ENCODE measurements at places on chromosomes 7 and 10. TPM values are rescaled to one million over a fixed set of nuclear protein-coding genes. Genes with fewer than 3 reads are reported as not detected.

GRCh38 chr10:124003070-124003419, 90.4 kb downstream of the CHST15 start:
- DNase-seq = peak; percentile 13

Gene GRM3
- total RNA-seq = not detected

- DNase-seq = no peak
Observed at GRCh38 chr7:140260352-140261104, 83.7 kb upstream of the KDM7A start.

Gene HTR7
- total RNA-seq = 1.8 TPM

DNA sequence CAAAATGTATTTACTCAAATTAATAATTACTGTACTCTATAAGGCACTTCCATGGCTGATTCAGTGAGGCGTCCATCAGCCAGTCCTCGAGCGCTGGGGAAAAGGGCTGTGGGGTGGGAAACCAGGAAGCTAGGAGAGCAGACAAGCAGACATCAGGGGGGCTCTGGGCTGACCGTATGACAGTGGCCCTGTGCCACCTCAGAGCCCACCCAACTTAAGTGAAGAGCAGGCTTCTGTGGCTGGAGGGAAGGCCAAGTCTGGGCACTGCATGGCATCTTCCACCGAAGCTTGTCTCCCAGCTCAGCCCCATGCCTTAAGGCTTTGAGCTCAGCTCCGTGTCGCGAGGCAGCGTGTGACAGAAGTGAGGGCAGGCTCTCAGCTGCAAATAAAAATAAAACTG, 464.5 kb upstream of the ZMIZ1 start:
- no peak for DNase-seq

- DNase-seq = no peak
Observed at GRCh38 chr10:84511709-84512285, 183.4 kb downstream of the CCSER2 start.

Gene SUN3
- not detected for total RNA-seq

Gene HOXA4
- 2.0 TPM for total RNA-seq

- no peak for DNase-seq
Observed at GRCh38 chr10:89454561-89455347, 40.4 kb downstream of the IFIT5 start.

DNA sequence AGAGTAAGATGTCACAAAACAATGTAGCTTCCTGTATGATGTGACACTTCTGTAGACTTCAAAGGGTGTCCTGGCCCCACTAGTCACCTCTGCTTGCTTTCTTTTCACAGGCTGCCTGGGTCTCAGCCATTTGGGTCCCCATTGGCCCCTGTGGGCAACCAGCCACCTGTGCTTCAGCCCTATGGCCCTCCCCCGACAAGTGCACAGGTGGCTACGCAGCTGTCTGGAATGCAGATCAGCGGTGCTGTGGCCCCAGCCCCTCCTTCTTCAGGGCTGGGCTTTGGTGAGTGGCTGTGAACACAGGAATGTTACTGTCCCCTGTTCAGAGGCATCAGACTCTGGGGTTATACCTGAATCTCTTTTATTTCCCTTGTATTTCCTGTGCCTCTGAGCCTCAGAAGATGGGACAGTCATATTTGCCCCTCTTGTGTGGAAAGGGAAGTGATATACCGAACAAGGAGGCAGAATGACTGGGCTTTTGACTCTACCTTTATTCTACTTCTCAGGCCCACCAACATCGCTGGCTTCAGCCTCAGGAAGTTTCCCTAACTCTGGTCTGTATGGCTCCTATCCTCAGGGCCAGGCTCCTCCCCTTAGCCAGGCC, 15.4 kb downstream of the SEC24C start:
- no peak for DNase-seq

- DNase-seq = no peak
Observed at GRCh38 chr7:36507475-36508440, 118.1 kb downstream of the ANLN start.

Gene OR2A25
- not detected for total RNA-seq

Gene SEMA3E
- total RNA-seq = 4.3 TPM

- no peak for DNase-seq
Observed at GRCh38 chr10:96843823-96844222, 11.7 kb downstream of the LCOR start.

- DNase-seq = no peak
Observed at GRCh38 chr10:13894412-13895093, 307.8 kb downstream of the PRPF18 start.

Gene FAM25G
- total RNA-seq = not detected

GRCh38 chr10:91589015-91589657, 43.7 kb downstream of the PPP1R3C start:
- DNase-seq = no peak

- DNase-seq = no peak
Observed at GRCh38 chr7:138853448-138853847, 55.5 kb upstream of the ATP6V0A4 start.

DNA sequence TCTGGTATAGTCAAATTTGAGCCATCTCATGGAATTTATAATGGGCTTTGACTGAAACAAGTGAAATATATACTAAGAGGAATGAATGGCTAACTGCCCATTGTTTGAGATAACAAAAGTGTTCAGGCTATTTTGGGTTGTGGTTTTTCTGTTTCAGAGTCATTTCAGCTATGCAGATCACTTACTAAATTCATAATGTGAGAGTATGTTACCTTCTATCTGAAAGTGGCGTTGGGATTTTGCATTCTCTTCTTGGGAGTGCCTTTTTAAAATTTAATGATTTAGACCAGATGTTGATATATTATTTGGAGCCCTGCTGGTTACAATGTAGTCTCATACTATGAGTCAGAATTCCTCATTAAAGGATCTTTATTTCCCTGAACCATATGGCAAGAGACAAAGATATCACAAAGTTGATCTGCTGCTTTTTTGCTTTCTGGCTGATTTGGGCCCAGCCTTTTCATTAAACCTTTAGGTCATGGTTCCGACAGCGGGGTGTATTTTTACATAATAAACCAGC, 10.4 kb downstream of the VCL start:
- DNase-seq = no peak

- no peak for DNase-seq
Observed at GRCh38 chr10:17488848-17489247, 34.5 kb upstream of the ST8SIA6 start.

GRCh38 chr7:75989500-75990388, 4.7 kb downstream of the TMEM120A start:
- no peak for DNase-seq

DNA sequence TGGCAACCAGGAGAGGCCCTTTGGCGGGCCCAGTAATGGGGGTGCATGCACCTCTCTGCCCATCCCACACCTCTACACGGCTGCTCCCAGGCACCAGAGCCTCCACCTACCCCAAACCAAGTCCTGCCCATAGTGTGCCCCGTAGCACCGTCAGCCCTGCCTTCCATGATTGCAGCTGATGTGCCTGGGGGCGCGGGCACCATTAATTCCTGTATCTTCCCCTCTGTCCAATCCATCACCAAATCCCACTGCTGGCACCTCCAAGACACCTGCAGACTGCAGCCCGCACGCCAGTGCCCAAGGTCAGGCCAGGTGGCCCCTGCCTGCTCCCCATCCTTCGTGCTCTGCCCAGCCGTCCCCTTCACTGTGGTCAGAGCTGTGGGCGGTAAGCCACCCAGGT, 533.0 kb downstream of the PTPRN2 start:
- DNase-seq = peak; percentile 2

DNA sequence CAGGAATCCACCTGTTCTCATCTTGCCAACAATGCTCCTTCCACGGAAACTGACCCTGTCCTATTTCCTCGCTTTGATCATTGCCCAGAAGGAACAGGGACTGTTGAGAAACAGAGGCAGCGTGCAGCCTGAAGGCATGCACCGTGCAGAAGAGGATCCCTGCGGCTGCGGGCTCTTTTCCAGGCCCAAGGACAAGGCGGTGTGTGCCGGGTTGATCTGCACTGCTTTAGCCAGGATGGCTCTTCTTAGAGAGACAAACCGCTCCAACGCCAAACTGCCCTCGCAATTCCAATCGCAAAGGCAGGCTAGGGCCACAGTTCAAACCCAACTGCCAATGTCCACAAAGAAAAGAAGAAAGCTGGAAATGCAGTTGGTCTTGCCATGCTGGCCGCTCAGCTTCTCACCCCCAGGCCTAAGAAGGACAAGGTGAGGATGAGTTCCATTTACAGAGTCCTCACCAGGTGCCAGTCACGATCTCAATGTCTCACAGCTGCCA, 26.5 kb downstream of the BRI3 start:
- no peak for DNase-seq

Gene MGAM2
- 2.3 TPM for total RNA-seq

DNA sequence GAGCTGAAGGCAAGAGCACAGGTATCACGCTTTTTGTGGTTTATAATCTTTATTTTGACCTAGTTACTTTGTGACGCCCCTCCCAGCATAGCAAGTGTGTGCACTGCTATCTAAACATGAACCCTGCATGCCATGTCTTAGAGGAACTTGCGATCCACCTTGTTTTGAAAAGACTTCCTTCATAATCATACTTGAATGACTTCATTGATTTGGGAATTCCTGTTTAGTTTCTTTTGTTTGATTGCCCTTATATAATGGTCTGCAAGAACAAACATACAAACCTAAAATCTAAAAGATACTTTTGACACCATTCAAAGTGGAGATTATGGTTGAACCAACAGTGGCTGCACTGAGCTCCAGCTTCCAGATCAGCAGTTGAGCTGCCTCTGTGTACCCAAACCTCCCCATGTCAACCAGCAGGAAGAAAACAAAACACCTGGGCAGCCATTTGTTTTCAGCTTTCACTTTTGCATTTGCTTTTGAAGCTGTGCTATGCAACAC, 132.6 kb downstream of the CELF2 start:
- DNase-seq = no peak

Gene PANK1
- total RNA-seq = 6.4 TPM

Data from breast epithelium (tissue), 4 donors.